ENCODE measurements at places on chromosomes 6 and 20.

DNA sequence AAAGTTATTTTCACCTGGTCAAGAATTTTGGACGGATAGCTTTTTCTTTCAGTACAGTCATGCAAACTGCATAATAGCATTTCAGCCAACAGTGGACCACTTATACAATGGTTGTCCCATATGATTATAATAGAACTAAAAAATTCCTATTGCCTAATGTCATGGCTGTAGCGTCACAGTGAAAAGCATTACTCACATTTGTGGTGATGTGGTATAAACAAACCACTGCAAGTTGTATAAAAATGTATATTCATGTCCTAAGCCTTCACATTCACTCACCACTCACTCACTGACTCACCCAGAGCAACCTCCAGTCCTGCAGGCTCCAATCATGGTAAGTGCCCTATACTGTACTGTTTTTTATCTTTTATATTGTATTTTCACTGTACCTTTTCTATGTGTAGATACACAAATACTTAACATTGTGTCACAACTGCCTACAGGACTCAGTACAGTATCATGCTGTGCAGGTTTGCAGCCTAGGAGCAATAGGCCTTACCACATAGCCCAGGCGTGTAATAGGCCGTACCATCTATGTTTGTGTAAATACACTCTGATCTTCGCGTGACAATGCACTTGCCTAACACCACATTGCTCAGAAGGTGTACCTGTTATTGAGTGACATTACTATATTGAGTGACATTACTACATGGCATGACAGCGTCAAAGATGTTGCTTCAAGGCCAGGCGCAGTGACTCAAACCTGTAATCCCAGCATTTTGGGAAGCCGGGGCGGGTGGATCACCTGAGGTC lies 17.9 kb downstream of the ABHD12 start:
- DNase-seq: no peak

DNA sequence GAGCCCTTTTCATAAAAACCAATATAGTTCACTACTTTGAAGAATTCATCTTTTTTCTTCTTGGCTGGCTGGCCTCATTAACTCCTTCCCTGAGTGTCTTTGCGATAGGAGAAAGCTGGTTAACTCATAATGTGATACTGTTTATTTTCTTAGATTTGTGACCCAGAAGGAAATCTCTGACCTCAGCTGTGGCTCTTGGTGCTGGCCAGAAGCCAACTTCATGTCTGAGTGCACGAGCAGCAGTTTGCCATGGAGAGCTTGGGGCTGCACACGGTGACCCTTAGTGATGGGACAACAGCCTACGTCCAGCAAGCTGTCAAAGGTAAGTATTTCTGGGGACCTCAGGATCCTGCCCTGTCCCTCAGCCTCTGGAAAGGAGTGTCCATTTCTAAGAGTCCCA lies 16.7 kb upstream of the DEF6 start:
- no peak for DNase-seq

GRCh38 chr6:166586424-166587156 lies at the start of gene RAMACL:
TSS of gene RAMACL (minus strand) at chr6:166586678. CDS start at chr6:166586477, 201 bp downstream.
- no peak for DNase-seq

DNA sequence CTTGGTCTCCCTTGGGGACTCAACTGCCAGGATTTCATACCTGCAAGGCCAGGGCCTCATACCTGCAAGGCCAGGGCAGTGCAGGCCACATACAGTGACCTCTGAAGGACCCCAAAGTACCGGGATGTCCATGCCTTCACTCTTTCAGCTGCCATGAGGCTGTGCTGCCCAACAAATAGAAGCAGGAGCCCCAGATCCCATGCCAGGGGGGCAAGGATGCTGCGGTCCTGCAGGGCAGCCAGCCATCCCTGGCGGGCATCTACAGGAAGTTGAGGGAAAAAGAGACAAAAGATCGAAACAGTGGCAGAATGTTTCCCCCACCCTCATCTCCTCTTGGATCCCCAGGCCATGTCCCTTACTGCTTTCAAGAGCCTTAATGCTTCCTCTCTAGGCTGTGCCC lies 799 bp downstream of the NRM start:
- DNase-seq: no peak

- DNase-seq: no peak
Measured at GRCh38 chr20:10788055-10788454, 114.3 kb upstream of the JAG1 start.

DNA sequence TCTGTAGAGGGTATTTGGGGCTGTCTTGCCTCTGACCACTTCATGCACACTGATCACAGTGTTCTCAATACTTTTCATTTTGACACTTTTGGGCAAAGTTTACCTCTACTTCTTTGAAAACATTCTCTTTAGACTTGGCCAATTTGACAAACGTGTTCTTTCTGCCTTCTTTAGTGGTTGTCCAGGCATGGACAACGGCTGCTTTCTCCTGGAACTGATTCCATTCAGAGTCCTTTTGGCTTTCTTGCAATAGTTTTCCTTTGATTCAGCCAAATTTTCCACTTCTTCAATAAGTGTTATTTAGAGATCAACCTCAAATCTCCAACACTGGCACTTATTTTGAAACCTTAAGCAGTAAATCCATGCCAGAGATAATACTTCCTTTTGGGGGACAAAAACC lies 6.7 kb upstream of the CST9 start:
- no peak for DNase-seq

DNA sequence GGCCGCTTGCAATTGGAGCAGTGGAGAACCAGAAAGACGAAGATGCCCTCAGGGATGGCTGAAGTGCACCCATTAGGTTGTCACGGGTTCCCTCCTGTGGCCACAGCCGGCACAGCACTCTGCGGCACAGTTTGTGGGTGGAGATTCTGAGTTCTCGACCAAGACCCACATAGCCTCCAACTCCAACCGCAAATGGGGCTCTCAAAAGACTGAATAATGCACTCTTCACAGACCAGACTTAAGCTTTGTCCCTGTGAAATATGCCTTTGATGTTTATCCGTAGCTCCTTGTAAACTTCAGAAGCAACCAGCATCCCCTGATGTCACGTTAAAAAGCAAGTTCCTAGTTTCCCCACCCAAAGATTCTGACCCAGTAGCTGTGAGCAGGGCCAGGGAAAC lies 934 bp upstream of the CST9 start:
- DNase-seq: peak; percentile 37

GRCh38 chr6:169720207-169720855 lies 4.0 kb downstream of the PHF10 start:
- DNase-seq: no peak

Measured in activated T-cell treated with anti-CD3 and anti-CD28 coated beads for 4 hours (primary cell).